ENCODE measurements at places on chromosomes 3 and 15.

DNA sequence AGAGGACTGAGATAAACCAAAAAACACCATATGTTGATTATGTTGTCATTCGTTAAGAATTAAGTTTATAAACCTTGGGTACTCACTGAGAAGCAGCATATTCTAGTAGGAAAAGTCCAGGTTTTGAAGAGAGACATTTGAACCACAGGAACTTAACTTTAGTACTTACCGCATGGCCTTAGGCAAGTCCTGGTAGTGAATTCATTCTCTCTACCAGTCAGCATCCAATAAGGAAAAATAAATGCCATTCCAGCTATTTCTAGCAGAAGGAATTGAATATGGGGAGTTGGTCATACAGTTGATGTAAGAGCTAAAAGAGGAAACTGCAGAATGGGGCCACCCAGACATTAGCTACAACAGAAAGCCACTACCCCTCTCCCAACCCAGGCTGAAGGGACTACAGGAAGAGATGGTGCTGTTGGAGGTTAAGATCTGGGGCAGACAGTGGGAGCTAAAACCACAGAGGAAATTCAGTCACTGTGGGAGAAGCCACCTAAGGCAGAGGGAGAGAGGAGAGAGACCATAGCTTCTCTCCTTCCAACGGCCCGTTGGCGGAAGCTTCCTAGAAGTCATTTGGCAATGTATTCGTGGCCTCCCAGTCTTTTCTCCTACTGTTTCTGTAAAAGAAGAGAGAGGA, 133.8 kb upstream of the RARB start:
- DNase-seq: no peak

DNA sequence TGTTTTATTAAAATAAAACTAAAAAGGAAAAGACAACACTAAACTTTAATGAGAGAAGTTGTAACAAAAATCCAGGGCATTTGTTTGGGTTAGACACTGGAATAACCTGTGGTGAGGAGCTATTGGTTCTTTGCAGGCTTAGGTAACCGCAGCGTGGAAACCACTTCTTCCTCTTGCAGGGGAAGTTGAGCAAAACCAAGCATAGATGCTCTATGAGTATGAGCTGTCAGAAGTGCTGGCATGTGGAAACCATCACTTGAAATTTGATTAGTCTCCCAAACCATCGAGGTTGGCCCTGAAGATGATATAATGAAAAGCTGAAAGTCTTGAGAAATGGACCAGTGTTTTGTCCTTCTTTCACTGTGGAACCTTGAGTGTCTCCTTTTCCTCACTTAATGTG, 127.1 kb upstream of the RBMS3 start:
- no peak for DNase-seq

- no peak for DNase-seq
Observed at GRCh38 chr3:68706096-68706495, 226.3 kb downstream of the TAFA4 start.

DNA sequence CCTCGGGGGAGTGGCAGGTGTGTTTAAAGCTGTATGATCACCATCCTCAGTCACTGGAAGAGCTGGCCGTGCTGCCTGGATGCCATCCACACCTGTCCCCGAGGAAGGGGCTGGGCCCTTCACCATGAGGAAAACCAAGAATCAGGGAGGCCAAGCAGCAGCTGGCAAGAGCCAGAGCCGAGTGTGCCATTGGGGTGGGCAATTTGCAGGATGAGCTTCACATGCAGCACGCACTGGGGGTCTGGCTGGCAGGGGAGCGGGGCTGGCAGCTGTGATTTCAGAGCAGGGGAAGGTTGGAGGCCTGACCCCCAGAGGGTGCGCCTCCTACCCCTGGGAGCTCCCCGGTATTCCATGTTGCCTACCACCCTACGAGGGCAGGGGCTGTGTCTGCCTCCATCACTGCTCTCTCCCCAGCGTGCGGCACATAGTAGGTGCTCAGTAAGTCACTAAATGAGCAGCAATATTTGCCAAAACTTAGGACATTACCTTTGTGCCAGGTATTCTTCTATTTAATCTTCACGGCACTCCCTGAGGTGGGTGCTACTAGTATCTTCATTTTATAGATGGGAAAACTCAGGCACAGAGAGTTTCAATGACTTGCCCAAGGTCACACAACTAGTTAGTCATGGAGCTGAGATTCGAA, 30.3 kb upstream of the IQSEC1 start:
- no peak for DNase-seq

DNA sequence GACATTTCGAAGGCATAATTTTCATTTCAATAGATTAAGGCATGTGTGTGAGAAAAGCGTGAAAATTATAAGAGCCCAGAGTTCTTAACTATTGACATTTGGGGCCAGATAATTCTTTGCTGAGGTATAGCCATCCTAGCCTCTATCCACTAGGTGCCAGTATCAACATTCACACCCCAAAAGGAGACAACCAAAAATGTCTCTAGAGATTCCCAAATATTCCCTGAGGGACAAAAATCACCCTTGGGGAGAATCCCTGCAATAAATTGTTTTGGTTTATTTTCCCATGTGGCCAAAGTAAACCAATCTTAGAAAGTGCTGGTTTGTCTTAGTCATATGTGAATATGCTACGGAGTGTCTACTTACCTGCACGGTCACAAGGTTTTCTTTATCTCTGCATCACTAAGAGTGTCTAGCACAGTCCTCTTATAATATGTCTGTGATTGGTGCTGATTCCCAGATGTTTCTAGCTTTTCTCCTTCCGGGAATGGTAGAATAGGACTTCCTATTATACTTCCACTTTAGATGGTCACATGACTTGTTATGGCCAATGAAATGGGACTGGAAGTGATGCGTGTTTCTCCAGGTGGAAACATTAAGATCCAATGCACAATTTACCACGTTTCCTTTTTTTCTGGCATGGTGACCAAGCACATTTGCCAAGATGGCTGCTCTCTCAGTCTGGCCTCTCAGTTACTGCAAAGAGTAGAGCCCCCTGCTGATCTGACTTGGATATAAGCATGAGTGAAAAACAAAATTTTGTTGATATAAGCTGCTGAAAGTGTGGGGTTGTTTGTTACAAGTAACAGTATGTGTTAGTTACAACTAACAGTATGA, 8.0 kb upstream of the KBTBD8 start:
- no peak for DNase-seq

GRCh38 chr15:78675617-78676360, 34.8 kb upstream of the CHRNB4 start:
- no peak for DNase-seq

DNA sequence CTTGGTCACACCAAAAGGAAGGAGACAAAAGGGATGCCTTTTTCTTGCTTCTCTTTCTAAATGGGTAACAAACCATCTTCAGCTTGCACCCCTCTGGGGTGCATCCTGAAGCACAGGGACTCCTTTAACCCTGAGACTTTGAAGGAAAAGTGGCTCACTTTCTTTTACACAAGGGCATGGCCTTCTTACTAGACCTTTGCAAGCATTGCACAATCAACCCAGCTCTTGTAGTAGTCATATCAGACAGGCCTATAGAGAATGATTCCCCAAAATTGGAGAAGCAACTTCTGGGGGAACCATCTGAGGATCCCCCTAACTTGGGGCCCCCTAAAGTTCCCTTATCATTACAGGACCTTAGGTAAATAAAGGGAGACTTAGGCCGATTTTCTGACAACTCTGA, 56.1 kb upstream of the GK5 start:
- no peak for DNase-seq

GRCh38 chr3:7407107-7407506, 546.2 kb downstream of the GRM7 start:
- no peak for DNase-seq

GRCh38 chr3:146343551-146343950, 92.6 kb upstream of the PLSCR4 start:
- DNase-seq: no peak

DNA sequence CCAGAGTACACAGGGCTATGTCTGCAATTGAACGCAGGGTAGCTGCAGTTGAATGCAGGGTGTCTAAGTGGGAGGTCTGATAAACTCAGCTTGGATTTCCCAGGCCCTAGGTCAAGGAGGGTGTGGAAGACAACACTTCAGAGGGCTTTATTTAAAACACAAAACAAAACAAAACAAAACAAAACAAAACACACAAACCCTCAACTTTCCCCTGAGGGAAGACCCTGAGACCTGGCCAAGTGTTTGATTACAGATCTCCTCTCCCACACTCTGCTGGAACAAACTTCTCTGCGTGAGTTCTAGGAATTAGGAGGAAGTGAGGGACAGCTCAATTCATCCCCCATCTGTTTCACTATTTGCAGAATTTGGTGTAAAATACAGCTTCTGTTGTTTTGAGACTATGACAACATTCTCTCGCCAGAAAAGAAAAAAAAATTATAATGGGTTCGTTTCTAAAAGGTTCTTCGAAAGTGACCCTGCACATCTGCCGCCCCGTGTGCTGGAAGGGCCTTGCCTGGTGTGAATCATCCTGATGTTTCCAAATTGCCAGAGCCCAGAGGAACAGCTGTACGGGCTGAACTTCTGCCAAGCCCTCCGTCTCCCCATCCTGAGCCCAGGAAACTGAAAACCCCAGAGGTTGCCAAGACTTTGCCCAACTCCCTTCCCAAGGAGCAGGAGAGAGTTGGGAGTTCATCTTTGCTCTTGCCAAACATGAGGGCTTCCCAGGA, 73.3 kb upstream of the RAD18 start:
- DNase-seq: no peak

- DNase-seq: no peak
Observed at GRCh38 chr3:8237893-8238292, 263.7 kb upstream of the LMCD1 start.

GRCh38 chr3:52147804-52148203, 6.4 kb downstream of the POC1A start:
- DNase-seq: no peak

GRCh38 chr3:126496894-126497850, 20.4 kb downstream of the UROC1 start:
- DNase-seq: no peak

- DNase-seq: no peak
Observed at GRCh38 chr3:13716540-13717221, 163.2 kb downstream of the WNT7A start.

DNA sequence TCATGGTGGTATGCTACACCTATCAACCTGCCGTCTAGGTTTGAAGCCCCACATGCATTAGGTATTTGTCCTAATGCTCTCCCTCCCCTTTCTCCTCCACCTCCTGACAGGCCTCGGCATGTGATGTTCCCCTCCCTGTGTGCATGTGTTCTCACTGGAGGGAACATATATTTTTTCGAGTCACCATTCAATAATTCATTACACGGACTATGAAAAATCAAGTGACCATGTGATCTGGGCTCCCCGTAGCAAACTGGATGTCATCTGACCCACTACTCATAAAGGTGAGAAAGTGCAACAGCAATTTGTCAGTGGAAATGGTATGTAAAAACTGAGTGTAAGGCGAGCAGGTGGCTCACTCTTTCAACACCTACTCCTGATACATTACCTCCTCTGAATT, 224.3 kb upstream of the RASGRP1 start:
- DNase-seq: no peak

All from NCI-H524 treated with DMSO at 0.1 percent for 48 hours (cell line).